ENCODE measurements at places on chromosomes 16 and 17. TPM values are rescaled to one million over a fixed set of nuclear protein-coding genes. Genes with fewer than 3 reads are reported as not detected.

Gene TMEM238L
- not detected for total RNA-seq

Gene MEFV
- 0.49 TPM for total RNA-seq

Gene FOXC2
- total RNA-seq = 1.9 TPM

Gene CSH1
- not detected for total RNA-seq

Gene UNC13D
- total RNA-seq = 6.8 TPM

Gene SUPT6H
- 49.2 TPM for total RNA-seq

Gene CACNG5
- total RNA-seq = not detected

GRCh38 chr16:9357829-9358228 is 266.4 kb downstream of the HAPSTR1 start:
- DNase-seq = no peak

DNA sequence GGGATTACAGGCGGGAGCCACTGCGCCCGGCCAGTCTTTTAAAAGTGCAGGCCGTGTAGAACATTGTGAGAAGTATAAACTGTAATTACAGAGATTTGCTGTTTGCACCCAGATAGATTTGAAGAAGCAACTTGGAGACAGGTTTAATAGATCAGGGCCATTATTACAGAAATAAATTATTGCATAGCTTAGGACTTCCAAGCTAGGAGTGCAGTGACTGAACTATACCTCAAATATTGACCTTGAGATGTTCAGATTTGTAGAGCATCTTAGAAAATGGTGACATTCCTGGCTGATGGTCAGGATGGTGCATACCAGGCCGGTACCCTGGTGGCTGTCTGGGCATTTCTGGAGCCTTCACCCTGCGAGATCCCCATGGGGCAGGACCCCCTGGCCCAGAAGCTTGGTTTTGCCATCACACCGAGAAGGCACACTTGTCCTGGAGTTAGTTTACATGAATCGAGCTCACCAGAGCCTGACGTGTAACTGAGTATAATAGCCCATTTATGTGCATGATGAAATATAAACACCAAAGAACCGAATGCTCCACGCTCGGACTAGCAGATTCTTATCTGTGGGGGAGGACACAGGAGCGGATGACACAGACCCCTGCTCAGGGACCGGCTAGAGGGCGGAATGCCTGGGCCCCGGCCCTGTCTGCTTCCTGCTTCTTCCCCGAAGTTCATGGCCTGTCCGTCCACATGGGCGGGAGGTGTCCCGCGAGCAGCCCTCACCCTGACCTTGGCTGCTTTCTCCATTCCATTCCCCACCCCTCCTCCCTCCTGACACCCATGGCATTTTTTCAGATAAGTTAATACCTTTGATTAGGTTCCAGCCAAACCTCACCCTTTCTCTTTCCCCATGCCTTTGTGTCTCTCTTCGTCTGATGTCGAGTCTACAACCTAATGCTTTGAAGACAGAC is 32.1 kb downstream of the CCDC40 start:
- DNase-seq = peak; percentile 40

DNA sequence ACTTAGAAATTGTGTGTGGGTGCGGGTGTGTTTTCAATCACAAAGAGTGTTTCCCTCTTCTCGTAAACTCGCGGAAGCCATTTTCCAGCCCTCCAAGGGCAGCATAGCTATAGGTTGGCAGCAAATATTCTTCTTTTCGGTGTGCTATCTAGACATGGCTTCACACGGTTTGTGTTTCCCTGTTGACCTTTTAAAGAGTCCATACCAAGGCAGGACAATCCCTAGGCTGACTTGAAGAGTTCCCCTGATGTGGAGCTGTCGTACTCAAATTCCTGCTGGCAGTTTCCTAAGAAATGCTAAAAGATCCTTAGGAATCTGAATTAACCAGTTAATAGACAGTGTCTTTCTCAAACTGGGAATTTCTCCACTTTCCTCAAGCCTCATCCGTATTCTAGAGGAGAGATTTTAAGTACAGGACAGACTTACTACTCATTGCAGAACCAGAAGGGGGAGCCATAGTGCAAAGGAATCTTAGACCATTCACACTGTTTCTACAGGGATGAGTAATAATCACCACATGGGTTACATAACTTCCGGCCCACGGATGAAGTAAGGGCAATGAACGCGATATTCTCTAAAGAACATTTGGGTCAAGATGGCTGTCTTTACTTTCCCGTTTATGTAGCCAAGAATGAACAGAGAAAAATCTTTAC is 288.6 kb upstream of the ELAC2 start:
- DNase-seq = peak; percentile 25

DNA sequence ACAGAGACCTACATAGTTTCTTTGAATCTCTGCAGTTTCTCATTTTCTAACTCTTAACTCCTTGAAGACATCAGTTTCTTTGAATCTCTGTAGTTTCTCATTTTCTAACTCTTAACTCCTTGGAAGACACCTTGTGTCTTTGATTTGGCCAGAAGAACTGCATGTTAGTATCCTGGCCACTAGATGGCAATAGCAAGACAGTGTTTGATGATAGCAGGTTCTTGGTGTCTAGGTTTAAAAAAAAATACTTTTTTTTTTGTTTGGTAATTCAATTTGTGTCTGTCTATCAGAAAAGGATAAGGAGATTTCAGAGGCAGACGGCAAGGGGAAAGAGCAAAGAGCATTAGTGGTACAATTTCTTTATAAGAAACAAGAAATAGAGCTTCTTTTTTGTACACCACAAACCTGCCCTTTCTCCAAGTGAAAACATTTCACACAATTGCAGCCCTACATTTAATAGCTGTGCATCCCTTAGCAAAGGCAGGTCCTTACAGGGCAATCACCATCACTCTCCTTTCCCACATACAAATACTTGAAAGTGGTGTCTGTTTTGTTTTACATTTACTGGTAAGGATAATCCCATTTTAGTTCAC is 1324.9 kb upstream of the CDH8 start:
- no peak for DNase-seq

GRCh38 chr16:64153718-64154117 is 968.1 kb downstream of the CDH11 start:
- no peak for DNase-seq

GRCh38 chr17:80445726-80446110 is 30.7 kb downstream of the NPTX1 start:
- DNase-seq = no peak

- no peak for DNase-seq
These were observed 5.6 kb downstream of the IL4R start for GRCh38 chr16:27319257-27319965.

- no peak for DNase-seq
These were observed 268.6 kb downstream of the MRTFB start for GRCh38 chr16:14339694-14340093.

DNA sequence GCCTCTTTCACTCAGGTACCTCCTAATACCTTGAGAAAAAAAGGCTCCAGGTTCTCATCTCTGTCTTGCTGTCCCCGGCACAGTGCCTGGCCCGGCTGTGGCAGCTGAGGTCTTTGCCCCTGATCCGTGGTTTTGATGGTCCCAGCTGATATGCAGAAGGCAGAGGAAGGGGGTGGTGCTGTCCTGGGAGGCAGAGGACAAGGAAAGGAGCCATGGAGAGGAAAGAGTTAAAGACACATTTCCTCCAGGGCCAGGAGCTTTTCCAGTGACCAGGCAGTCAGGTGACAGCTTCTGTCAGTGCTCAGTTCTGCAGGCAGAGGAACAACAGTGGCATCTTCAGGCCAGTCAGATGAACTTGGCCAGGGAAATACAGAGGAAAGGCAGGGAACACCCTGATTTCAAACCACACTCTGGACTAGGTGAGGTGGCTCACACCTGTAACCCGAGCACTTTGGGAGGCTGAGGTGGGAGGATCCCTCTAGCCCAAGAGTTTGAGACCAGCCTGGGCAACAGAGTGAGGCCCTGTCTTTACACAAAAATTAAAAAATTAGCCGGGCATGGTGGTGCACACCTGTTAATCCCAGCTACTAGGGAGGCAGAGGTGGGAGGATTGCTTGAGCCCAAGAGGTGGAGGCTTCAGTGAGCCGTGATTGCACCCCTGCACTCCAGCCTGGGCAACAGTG is 3.3 kb upstream of the COG1 start:
- DNase-seq = no peak

DNA sequence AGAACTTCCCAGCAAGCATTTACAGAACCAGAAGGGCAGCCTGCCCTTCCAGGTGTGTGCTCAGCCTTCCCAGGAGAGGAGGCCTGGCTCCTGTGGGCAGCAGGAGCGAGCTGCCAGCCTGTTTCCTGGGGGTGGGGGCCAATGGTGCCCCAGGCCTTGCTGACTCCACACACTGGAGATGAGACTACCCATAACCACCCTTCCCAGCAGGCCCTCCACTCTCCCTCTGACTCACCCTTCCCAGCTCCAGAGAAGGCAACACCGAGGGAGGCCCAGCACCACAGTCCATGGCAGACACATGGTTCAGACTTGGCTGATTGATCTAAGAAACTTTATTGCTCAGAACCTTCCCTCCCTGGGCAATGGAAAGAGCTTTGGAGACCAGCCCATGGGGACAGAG is 1.8 kb upstream of the PRSS53 start:
- DNase-seq = no peak

GRCh38 chr16:3656491-3657468 is 2.3 kb downstream of the DNASE1 start:
- DNase-seq = no peak

DNA sequence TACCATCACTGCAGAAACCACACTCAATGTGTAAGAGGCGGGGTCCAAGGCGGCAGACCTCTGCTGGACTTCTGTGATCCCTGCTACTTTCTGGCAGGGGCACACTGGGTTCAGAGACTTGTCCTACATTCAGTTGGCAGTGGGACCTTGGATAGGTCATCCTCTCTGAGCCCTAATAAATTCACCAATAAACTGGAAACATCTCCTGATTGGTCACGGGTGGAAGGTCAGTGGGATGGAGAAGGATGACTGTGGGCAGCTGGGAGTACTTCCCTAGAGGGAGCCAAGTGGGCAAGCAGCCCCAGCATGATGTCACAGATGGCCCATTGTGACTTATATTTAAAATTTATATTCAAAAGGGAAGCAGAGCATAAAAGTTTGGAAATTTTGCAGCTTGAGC is 49.7 kb downstream of the RNF112 start:
- DNase-seq = no peak

GRCh38 chr16:57013902-57014301 is 24.5 kb downstream of the NLRC5 start:
- DNase-seq = no peak

GRCh38 chr17:59963738-59964481 is 630 bp downstream of the RNFT1 start:
- DNase-seq = peak; percentile 40

GRCh38 chr17:79034931-79035485 is 11.0 kb downstream of the C1QTNF1 start:
- no peak for DNase-seq

DNA sequence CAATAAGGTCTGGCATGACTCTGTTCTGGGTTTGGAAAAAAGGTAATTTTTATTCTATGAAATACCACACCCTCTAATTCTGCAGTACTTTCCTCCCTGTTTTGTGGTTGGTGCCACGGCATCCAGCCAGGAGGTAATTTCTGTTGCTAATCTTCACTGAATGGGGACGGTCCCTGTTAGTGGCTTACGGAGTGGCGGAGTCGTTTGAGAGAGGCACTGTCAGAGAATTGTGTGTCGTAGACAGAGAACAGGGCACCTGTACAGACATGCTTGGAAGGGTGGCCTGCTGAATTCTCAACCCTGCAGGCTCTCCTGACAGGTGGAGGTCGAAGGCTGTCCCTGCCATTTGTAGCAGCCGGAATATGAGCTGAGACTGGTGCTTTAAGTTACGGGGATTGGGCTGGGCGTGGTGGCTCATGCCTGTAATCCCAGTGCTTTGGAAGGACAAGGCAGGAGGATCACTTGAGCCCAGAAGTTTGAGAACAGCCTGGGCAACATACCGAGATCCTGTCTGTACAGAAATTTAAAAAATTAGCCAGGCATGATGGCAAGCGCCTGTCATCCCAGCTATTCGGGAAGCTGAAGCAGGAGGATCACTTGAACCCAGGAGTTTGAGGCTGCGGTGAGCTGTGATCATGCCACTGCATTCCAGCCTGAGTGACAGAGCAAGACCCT is 33.2 kb downstream of the EEF2K start:
- DNase-seq = no peak

GRCh38 chr16:67237396-67238277 is 9.6 kb downstream of the FHOD1 start:
- no peak for DNase-seq

GRCh38 chr16:61146429-61146828 is 889.8 kb downstream of the CDH8 start:
- no peak for DNase-seq

DNA sequence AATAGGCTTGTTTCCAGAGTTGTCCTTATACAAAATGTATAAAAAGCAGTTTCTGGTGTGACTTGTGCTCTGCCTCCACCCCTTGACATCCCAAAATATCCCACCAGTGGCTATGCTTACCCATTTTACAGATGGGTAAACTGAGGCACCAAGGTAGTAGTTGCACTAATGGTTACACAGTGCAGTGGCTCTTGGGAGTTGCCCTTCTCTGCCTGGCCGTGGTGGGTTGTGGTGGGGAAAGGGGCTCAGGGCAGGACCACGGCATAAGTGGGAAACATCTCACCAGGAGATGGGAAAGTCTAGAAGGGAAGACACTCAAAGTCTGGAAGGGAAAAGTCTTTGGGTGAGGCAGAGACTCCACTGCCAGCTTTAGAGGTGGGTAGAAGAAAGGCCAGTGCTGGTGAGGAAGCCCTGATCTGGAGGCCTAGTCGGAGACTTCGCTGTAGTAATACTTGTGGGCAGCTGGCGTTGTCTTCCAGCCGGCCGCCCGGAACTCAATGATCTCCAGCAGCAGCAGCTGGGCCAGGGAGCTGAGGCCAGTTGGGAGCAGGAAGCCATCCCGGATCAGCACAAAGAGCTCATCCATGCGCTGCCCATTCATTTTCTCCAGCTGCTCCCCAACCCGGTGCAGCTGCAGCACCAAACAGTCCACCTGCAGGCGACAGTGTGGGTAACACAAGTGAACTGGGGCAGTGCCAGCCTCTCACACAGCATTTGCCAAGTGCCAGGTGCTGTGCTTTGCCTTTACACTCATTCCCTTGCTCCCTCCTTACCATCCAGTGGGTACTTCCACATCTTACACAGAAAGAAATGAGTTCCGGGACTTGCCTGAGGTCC is 4.5 kb downstream of the MIF4GD start:
- no peak for DNase-seq

- no peak for DNase-seq
These were observed 1.9 kb upstream of the CAPN15 start for GRCh38 chr16:525520-526180.

DNA sequence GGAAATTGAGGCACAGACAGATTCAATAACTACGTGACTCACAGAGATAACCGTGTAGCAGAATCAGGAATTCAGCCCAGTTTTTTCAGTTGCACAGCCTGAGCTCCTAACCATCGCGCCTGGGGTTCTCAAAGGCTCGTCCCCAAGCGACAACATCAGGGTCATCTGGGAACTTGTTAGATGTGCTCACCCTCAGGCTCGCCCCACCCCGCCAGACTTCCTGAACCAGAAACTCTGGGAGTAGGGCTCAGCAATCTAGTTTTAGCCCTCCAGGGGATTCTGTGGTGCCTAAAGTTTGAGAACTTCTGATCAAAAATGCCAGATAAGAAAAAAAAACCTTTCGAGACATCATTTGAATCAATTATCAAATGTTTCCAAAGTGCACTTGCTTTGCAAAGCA is 559.8 kb downstream of the WWOX start:
- DNase-seq = peak; percentile 25
